Esophagus squamous epithelium (tissue), 5 donors: ENCODE measurements at places on chromosomes 11 and 22. TPM values are rescaled to one million over a fixed set of nuclear protein-coding genes. Genes with fewer than 3 reads are reported as not detected.

DNA sequence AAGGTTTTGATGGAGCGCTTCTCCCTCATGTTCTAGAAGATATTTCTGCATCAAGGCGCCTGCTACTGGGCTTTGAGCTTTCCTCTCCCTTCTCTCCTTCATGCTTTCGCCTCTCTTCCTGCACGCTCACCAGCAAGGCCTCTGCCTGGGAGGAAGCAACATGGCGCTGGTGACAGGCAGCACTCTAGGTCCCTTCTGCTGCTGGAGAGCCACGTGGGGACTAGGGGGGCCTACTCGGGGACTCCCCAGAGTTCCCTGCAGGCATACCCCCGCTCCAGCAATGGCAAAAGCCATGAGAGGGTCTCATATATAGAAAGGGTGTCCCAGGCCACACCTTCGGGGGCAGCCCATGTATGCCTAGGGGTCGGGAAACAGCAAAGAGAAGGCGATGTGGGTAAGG, 49.7 kb downstream of the GRIK4 start:
- no peak for DNase-seq

- DNase-seq = no peak
Observed at GRCh38 chr11:81476345-81476744, 1257.3 kb downstream of the FAM181B start.

- no peak for DNase-seq
Observed at GRCh38 chr11:13831696-13832095, 130.8 kb upstream of the SPON1 start.

- DNase-seq = no peak
Observed at GRCh38 chr22:21834869-21835268, 32.6 kb downstream of the MAPK1 start.

- DNase-seq = no peak
Observed at GRCh38 chr11:24134879-24135589, 361.8 kb upstream of the LUZP2 start.

GRCh38 chr22:20091690-20092476, 11.8 kb downstream of the DGCR8 start:
- no peak for DNase-seq

DNA sequence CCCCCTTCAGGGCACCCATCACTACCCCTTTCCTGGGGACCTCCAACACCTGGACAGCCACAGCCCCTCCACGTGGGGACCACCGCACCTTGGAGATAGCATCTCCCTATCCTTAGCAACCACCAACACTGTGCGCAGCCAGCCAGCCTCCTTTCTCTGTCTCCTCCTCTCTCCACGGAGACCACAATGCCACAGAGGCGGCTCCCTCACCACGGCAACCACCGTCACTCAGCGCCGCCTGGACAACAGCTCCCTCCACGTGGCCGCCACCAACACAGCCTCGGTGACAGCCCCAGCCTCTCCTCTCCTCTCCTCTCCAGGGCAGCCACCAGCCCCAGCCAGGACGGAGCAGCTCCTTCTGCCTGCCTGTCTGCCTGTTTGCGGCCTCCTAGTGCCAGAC, 10.5 kb downstream of the ELFN2 start:
- DNase-seq = no peak

GRCh38 chr22:31241200-31241599, 29.1 kb downstream of the LIMK2 start:
- DNase-seq = no peak

DNA sequence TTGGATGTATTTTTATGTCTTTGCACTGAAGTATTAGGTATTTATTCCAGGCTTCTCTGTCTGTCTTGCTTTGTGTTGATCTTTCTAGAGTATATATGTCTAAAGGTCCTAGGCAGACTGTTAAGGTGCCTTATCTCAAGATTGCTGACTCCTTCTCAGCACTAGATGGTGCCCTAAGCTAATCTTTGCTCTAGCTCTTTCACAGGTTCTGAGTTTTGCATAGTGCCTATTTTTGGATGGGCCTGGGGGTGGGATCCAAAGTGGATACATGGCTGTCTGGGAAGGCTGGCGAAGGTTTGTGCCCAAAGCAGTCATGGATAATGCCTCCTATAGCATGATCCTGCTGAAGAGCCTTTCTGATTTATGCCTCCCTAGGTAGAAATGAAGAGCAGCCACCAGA, 154.9 kb downstream of the TRPC6 start:
- no peak for DNase-seq

DNA sequence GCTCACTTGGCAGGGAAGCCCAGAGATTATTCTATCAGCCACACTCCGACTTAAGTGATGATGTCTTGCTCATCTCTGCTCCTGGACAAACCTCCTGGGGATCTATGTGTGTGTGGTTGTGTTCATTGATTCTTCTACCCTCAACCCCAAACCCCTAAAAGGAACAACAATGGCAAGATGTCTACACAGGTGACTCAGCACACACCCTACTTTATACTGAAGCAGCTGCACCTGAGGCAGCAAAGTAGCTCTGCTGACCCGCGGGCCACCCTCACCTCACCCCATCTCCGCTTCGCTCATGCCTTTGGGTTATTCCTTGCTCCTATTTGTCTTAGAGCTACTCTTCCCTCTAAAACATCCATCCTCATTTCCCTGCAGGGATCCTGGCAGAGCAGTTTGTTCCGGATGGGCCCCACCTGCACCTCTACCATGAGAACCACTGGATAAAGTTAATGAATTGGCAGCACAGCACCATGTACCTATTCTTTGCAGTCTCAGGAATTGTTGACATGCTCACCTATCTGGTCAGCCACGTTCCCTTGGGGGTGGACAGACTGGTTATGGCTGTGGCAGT, 38.7 kb downstream of the TMEM45B start:
- no peak for DNase-seq

DNA sequence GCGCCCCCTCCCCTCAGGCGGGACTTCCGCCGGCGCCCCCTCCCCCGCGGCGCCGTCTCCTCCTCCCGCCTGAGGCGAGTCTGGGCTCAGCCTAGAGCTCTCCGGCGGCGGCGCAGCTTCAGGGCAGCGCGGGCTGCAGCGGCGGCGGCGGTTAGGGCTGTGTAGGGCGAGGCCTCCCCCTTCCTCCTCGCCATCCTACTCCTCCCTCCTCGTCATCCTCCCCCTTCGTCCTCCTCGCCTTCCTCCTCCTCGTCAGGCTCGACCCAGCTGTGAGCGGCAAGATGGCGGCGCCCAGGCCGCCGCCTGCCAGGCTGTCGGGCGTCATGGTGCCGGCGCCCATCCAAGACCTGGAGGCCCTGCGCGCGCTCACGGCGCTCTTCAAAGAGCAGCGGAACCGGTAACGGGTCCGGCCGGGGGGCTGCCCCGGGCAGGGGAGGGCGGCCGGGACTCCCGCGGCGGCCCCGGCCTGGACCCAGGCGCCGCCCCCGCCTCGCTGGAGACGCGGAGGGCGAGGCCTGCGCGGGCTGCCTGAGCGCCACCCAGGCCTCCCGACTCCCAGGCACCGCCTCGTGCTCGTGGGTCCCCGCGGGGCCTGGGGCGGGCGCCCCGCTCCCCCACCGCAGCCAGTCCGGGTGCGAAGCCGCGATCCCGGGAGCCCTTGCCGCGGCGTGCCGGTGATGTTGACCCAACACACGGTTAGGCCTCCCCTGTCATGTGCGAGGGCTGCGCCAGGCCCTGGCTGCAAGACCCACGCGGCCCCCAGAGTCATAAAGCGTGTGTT, at the start of gene ATXN10:
TSS of gene ATXN10 (plus strand) at position 52 of the 781 bp plus-strand sequence. CDS start at position 282, 230 bp downstream.
- DNase-seq = no peak

DNA sequence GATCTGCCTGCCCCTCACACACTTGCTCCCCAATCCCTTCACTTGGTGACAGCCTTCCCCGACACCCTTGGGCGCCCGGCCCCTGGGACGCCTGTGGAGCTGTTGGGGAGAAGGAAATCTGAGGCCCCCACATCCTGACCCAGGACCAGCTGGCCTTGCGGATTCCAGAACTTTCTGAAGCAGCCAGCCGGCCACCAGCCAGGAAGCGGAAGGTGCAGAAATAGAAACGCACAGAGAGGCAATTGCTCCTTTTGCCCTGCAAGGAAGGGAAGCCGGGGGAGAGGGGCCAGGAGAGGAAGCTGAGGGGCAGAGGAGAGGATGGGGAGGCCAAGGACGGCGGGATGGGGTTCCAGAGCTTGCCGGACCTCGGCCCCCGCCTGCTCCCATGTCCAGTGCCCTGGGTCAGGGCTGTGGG, 66.7 kb upstream of the LINC01488 start:
- DNase-seq = no peak

- DNase-seq = no peak
Observed at GRCh38 chr11:131888230-131888855, 517.9 kb downstream of the NTM start.

GRCh38 chr22:27493796-27494195, 307.8 kb downstream of the MN1 start:
- DNase-seq = no peak

DNA sequence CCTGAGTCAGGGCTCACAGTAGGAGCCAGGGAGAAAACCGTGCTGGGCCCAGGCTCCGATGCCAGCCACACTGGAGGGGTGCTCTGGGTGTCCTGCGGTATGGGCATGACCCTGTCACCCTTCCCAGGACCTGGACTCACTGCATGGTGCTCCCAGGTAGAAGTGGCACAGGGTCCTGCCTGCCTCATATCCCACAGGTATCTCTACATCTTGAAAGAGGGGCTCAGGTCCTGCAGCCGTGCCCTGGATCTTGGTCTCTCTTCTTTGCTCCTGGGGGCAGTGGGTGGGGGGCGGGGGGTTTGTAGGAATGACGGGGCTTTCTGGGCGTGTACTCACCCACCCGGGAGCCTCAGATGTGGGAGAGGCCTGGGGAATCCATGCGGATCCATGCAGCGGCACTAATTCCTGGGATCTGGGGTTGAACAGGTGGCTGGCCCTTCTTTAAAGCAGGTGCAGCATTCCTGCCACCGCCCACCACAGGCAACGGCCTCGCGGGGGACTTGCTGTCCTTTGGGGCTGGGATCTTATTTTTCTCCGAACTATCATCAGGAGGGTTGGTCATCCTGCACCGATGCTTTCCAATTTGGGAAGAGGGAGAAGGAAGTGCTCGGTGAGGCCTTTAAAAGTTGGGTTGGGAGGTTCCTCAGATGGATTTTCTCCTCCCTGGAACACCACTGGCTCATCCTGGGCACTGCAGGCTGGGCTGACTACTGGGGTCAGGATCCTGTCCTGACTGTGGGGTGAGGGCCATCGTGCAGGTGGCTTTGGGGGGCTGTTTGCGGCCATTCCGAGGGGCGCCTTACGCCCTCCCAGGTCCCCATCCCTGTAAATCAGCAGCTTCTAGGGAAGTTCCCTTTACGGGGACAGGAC, 886.4 kb downstream of the BRD1 start:
- DNase-seq = no peak

DNA sequence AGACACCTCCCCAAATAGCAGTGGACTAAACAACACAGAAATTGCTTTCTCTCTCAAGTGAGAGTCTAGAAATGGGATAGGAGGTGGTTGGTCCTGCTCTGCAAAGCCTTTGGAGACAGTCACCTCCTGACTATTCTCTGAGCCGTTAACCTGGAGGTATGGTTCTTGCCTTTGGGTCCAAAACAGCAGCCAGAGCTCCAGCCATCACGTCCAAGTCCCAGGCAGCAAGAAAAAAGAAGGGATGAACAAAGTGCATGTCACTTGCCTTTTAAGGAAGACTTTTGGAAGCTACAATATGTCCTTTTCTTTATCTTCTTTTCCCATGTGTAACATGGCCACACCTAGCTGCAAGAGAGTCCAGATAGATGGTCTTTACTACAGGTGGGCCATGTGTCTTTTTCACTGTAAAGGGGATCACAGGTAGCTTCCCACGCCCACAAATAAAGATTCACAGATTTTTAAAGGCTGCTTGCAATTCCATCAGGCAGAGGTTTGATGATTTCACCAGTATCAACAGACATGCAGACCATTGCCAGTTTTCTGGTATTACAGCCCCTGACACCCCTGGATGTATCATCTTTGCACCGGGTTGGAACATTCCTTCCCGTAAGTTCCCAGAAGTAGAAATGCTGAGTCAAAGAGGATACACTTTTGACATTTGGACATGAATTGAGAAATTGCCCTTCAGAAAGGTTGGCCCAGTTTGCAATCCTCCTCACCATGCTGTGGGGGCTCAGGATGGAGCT, 66.0 kb downstream of the MYEOV start:
- no peak for DNase-seq

DNA sequence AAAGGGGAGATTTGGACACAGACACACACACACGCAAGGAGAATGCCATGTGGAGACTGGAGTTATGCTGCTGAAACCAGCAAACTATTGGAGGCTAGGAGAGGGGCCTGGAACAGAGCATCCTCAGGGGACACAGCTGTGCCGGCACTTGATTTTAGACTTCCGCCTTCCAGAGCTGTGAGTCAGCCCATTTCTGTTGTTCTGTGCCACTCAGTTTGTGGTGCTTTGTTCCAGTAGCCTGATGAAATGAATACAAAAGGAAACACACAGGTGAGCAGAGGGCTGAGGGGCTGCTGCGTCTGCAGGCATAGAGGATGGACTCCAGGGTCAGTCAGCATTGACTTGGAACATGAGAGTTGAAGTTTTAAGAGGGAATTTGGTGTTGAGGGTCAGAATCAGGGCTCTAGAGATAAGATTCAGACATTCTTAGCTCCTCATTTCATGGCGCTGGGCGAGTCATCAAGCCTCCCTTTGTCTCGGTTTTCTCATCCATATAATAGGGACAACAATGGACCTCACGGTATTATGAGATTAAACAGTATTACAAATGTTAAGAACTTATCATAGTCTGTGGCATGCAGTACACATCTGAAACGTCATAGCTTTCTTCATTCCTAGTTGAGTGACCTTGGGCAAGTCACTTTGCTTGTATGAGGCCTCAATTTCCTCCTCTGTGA, 191.0 kb downstream of the MIAT start:
- no peak for DNase-seq

GRCh38 chr11:12189543-12190235, 79.3 kb downstream of the MICAL2 start:
- no peak for DNase-seq

DNA sequence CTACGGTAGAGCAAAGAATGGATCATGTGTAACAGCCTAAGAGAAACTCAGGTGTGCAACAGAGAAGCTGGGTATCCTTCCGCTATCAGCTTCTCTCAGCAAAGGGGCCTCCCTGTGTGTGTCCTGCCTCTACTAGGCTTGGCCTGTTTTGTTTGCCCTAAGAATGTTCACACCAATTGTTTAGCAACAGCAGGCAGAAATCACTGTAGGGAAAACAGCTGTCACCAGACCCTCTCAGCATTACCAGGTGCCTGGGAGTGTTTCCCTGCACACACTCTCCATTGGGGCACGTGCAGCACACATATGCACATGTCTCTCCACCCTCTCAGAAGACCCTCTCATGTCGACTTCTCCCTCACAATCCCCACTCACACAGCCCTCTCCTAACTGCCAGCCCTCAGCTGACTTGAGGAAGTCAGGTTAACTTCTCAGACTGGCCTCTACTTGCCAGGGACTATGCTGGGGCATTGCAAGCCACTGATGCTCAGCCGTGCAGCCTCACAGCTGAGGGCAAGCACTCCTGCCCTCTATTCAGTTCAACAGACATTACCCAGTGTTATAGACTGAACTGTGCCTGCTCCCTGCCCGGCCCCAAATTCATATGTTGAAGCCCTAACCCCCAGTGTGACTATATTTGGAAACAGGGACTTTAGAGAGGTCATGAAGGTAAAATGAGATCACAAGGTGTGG, 97.6 kb downstream of the TRIM29 start:
- DNase-seq = no peak

Gene MS4A15
- not detected for total RNA-seq

Gene GAL3ST3
- not detected for total RNA-seq

Gene CNGA4
- total RNA-seq = not detected

Gene PARVA
- total RNA-seq = 66.9 TPM

Gene SLC22A9
- total RNA-seq = not detected

Gene INPP5J
- total RNA-seq = 1.1 TPM

Gene PTPN5
- total RNA-seq = 0.95 TPM

Gene TBX1
- 0.30 TPM for total RNA-seq

Gene LIF
- total RNA-seq = 0.12 TPM

Gene FERMT3
- total RNA-seq = 5.8 TPM

Gene SEPTIN5
- 36.5 TPM for total RNA-seq

Gene SELENOM
- 104 TPM for total RNA-seq

Gene HPX
- total RNA-seq = not detected
